ENCODE measurements at places on chromosomes 3 and 15.

DNA sequence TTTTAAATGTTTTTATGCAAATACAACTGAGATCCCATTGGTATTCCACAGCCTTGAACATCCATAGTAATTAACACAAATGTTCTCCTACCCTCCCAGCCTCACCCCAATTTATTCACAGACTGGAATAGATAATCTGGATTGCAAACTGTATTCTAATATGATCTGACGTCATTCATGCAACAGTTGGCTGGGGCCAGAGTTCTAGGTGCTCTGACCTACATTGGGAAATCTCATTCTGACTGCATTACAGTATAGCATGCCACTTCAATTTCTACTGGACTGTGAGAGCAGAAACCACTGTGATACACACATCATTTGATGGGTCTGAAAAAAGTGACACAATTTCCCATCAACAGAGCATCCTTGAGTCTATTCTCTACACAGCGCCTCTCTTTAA is 403.1 kb downstream of the MAGI1 start:
- no peak for DNase-seq

DNA sequence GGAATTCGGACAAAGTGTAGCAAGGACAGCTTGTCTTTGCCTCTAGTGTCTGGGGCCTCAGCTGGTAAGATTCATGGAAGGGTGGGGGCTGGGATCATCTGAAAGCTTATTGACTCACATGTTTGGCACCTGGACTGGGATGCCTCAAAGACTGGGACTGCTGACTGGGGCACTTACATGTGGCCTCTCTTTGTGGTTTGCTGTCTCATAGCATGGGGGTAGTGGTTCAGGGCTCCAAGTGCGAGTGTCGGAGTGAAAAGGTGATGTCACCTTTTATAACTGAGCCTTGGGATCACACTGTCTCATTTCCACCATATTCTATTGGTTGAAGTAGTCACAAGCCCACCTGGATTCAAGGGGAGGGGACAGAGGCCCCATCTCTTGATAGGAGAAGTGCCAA is 6.8 kb downstream of the MFSD1 start:
- no peak for DNase-seq

- no peak for DNase-seq
Measured at GRCh38 chr3:162143180-162143579, 646.6 kb downstream of the OTOL1 start.

- no peak for DNase-seq
Measured at GRCh38 chr3:59234884-59235633, 185.2 kb upstream of the CFAP20DC start.

- DNase-seq = no peak
Measured at GRCh38 chr3:48678056-48678455, 7.7 kb downstream of the NCKIPSD start.

DNA sequence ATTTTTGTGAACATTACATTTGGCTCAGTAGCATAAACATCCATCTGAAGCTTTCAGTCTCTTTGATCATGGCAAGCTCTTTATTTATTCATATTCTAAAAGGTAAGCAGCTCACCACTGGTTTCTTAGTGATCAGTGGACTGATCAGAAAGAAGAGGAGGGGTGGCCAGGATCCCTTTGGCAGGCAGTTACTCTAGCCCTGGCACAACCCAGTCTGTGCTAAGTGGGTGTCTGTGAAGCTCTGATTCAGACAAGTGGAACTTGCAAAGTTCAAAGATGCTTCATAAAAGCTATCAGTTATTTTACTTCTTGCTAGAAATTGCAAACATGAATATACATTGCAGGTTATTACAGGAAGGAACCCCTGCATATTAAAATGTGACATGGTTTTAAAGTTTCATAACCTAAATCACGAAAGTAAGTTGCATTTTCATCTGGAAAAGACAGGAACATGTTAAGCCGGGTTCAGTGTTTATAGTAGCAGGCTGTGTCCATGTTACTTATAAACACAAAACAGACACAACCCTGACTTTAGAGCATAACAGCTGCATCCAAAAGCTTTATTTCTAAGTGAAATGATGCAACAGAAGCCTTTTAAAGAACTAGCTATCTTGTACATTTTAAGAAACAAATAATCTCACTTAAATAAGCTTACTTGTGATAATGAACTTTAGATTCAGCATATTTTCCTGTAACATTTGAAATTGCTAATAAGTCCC is 785.3 kb downstream of the MCTP2 start:
- DNase-seq = no peak

GRCh38 chr15:76140074-76140464 is 80.3 kb downstream of the TMEM266 start:
- DNase-seq = no peak

GRCh38 chr3:16606398-16606797 is 1.2 kb upstream of the DAZL start:
- DNase-seq = no peak
